ENCODE measurements at places on chromosomes 11 and 22. TPM values are rescaled to one million over a fixed set of nuclear protein-coding genes. Genes with fewer than 3 reads are reported as not detected.
A peak's percentile ranks its signal among the peaks of the same experiment; 100 is the strongest.

- DNase-seq: peak; percentile 62
These were observed 56.3 kb downstream of the KREMEN1 start for GRCh38 chr22:29128891-29129807.

PACS1 gene
- 7.3 TPM for total RNA-seq

DNA sequence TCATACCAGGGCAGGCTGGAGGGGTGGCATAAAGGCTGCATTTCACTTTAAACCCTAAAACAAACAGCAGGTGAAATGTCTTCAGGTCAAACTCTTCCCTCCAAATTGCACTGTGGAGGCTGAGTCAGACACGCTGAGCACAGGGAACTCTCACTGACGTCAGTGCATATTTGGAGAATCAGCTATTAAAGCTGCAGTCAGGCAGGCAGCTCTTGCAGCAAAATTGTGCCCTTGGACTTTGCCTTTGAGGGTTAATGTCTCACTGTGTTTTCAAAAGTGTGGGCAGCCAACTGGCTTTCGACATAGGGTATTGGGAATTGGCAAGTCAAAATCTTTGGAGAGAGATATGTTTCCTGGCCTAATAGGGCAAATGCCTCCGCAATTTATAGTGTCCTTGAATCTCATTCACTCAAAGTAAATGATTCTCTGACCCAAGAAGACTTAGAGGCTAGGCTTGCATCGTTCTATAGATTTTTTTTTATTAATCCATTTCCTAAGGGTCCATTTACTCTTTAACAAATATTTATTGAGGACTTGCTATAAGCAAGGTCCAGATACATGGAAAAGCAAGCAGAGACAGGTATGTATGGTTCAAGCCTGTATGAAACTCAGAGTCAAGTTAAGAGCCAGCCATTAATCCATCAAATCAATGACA lies 27.7 kb upstream of the SMCO4 start:
- DNase-seq: peak; percentile 62

RBMXL2 gene
- total RNA-seq: not detected

DNA sequence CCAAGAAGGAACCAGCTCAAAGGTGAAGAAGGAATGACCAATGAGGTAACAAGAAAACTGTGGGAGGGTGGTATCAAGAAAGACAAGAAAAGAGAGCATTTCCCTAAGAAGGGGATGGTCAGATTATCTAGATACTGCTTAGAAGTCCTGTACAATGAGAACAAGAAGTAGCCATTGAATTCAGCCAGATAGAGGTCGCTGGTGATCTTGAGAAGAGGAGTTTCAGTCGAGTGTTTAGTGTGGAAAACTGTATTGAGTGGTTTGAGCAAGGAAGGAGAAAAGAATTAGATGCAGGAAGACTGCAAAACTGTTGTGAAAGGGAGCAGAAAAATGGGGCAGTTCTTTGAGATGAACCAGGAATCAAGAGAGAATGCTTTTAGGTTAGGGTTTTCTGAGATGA lies 74.6 kb upstream of the FAT3 start:
- DNase-seq: peak; percentile 1

OR4A16 gene
- not detected for total RNA-seq

UBQLNL gene
- not detected for total RNA-seq

CNGA4 gene
- total RNA-seq: under 0.01 TPM

DNA sequence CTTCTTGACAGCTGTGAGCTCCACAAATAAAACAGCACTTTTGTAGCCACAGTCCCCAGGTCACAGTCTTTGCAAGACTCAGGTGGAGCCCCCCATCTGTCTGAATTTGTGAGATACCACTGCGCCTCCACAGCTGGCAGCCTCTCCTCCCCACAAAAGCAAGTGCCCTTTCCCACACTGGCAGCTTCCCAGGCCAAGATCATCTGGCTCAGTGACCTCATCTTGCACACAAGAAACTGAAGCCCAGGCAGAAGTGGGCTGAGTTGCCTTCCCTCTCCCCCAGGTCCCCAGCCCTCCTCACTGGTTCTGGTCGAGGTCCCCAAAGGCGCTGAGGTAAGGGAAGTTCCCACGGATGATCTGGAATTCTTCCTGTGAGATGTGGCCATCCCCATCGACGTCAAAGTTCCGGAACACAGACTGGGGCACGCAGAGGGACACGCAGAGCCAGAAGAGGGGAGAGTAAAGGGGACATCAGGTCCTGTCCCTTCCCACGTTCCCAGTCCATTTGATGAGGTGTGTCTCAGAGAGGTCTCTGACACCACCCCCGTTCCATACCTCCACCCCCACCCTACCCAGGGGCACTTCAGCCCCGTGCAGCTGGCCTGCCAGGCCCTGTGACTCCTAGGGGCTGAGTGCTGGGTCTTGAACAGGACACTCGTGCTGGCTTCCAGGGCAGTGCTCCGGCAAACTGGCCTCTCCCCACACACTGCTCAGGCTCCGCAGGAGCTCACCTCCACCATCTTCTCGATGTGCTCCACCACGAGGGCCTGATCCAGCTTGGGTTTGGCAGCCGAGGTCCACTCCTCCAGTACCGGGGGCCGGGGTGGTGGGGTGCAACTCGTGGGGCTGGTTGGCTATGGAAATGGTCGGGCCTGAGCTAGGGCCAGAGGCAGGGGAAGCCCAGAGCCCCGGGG lies 8.9 kb downstream of the RASGRP2 start:
- no peak for DNase-seq

- DNase-seq: peak; percentile 41
These were observed 9.5 kb downstream of the SLC16A8 start for GRCh38 chr22:38074181-38075104.

DNA sequence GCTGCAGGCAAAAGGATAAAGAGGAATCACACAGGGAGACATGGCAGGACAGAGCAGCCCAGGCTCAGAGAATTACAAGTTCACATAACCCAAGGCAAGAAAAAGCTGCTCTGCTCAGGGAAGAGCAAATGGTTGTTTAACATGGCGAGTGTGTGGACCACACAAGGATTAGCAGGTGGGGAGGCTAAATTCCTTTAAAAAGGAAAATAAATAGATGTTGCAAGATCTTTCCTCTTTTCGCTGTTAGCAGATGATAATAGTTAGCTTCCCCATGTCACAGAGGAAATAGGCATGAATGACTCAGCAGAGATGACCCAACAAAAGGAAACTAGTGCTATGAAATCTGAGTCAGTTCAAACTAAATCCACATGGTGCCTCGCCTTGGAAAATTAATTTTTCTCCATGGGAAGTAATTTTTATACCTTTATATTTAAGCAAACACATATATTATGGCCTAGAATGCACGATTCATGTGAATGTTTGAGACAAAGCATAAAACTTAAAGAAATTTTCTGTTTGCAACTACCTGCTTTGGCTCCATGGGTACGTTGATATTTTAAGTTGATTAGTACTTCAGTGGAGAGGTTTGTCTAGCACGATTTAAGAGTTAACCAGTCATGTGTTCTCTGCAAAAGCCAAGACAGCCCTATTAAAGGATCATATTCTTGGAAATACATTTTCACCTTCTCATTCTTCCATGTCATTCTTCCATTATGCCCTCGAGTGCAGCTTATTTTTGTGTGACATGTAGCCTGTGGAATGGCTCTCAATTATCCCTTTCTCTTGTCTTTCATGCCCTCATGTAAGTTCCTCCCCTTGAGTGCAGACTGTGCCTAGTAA lies 38.5 kb upstream of the FJX1 start:
- DNase-seq: peak; percentile 99

DEUP1 gene
- not detected for total RNA-seq

DNA sequence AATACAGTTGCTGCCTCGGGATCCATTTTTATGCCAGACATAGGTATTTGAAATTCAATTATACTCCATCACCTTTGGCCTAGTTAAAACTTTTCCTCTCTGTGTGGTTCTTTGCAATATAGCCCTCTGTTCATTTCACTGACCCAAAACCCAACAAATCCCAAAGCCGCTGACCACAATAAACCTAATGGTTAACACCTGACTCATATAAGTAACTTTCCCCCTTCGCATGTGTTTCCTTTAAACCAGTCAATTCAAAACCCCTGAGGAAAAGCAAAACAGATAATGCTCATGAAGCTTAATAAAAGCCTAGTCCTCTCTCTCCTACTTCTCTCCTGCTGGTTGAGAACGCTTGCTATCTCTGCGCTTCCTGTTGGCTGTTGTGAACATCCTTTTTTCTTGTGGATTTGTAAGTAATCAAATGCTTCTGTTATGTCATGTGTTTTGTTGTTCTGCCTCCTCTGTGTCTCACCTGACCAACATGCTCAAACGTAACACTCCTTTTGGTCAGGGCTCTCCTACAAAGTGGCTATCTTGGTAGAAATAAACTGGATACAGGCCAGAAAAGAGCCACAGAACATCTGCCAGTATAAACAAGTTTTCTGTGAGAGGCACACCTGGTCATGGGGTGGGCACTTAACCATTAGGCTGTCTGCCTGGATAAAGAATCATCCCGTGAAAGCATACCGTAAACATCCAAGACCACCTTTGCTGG lies 652.6 kb downstream of the METTL15 start:
- DNase-seq: peak; percentile 27

DNA sequence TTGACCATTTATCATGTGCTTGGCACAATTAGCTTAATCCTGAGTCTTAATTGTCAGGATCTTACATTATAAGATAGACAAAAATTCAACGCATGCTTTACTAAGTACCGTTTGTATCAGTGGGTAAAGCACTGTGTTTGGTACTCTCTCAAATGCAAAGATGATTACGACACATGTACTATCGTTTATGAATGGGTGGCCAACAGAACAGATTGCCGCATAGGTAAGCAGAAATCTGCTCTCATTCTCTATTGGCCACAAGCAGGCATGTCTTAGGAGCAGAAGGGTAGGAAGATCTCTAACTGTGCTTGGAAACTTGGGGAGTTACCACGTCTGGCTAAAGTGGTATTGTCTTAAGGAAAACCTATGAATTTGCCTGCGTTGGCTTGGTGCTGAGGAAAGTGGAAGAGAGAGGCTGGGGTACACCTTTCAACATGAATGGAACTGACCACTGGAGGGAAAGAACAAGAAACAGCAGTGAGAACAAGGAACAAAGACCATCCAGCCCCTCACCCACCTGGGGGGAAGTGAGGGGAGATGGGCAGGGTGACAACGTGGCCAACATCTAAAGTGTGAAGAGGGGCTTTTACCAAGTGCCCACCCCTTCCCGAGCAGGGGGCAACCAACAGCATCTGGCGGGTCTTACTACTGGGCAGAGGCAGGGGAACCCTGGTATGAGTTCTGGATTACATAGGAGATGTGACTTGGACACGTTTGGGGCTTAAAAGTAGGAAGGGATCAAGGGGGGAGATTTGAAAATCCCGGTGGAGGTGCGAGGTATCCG lies 1.0 kb upstream of the TUBA8 start:
- DNase-seq: no peak

DNA sequence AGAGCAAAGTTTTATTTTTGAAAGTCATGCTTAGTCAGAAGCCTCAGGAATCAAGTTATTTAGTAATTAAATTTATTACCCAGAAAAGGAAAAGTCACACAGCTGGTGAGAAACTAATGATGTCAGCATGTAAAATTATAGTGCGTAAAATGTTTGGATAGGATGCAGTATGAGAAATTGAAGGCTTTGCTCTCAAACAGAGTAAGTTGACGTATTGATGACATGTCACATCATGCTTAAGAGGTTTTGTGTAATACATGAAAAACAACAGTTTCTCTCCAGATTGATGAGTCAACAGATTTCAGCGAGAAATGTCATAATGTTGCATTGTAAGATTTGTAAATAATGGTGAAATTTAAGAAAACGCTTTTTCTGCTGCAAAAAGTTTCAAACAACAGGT lies 769.8 kb downstream of the METTL15 start:
- peak; percentile 14 for DNase-seq

DNA sequence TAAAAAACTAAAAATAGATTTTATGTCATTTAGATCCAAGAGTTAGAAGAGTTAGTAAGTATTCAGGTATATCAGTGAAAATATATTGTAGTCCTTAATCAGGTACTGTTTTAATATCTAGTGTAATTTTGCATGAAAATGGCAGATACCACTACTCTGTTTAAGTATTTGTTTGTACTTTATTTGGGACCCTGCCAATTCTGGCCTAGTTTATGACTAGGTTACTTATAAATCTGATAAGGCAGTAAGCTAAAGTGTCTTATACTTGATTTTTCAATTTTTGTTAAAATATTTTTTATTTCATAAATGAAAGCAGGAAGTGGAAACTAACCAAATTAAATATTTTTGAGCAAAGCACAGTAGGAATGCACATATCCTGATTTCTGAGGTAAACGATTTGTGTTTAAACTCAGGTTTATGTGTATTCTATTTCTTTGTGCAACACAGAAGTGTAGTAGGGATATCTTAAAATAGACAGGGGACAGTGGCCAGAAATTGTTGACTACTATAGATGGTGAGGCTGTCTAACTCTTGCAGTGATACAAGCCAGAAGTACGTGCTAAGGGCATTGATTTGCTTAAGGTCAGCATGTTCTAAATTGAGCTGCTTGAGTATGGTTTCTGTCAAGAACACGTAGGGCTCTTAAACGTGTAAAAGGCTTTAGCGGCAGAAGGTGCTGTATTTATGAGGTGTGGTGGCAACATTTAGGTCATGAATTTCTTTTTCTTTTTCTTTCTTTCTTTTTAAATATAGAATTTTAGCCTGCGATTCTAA lies 34.0 kb downstream of the HIPK3 start:
- peak; percentile 18 for DNase-seq

DNA sequence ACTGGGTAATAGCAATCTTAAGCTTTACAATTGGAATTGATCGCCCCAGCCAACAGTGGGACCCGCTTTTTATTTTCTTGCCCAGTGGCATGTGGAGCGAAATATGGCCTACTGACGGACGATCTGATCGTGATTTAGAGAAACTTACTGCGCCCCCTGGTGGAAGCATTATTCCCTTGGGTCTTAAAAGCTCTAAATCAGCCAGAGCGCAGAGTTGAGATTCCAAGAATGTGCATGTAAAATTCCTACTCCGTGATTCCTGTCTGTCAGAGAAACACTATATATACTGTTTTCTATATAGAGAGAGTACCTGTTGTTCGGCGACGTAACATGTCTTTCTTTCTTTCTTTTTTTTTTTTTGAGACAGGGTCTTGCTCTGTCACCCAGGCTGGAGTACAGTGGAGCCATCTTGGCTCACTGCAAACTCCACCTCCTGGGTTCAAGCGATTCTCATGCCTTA lies 3.7 kb upstream of the DPF2 start:
- DNase-seq: peak; percentile 92

KRTAP5-9 gene
- not detected for total RNA-seq

- peak; percentile 64 for DNase-seq
These were observed 427.9 kb upstream of the DDI1 start for GRCh38 chr11:103608566-103608965.

GRCh38 chr11:117771197-117771596 lies 25.8 kb downstream of the DSCAML1 start:
- no peak for DNase-seq

DNA sequence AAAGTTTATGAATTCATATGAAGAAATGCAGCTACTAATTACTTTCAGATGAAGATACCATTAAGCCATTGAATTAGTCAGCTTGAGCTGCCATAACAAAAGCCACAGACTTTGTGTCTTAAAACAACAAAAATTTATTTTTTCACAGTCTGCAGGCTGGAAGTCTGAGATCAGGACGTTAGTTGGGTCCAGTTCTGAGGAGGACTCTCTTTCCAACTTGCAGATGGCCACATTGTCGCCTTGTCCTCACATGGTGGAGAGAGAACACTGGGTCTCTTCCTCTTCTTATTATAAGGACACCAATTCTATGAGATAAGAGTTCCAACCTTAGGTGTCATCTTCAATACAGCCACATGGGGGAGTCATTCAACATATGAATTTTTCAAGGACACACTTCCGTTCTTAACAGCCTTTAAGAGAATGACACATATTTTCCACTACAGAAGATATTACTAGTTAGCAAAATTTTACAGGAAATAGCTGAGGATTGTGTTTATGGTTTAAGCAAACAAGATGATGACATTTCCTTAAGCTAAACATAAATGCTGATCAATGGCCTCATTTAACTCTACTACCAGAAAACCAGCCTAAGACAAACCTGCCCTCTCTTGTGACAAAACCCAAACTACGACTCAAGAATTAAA lies 56.0 kb downstream of the DCUN1D5 start:
- DNase-seq: peak; percentile 86

TP53AIP1 gene
- total RNA-seq: not detected

OR51E2 gene
- total RNA-seq: 0.72 TPM
